ENCODE measurements at places on chromosomes 4 and X. TPM values are rescaled to one million over a fixed set of nuclear protein-coding genes. Genes with fewer than 3 reads are reported as not detected.

TKTL2 gene
- not detected for total RNA-seq

RTL9 gene
- 1.8 TPM for total RNA-seq

NDST3 gene
- 38.4 TPM for total RNA-seq

FGFR3 gene
- total RNA-seq: 11.3 TPM

GRCh38 chr4:24980740-24981139, 50.0 kb downstream of the LGI2 start:
- DNase-seq: no peak

DNA sequence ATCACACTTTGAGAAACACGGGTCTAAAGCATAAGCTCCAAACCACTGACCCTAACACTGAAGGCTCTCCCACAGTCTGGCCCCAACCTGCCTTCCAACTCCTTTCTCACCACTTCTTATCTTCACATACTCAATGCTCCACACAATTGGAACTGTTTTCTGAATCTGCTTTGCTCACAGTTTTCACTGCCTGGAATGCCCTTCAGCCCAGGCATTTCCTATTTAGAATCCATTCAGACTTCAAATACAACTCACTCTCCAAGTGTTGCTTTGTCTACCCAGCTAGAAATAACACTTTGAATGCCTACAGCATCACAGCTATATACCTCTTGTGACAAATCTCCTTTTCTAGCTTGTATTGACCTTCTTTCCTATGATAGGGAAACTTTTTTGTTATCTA, 10.2 kb downstream of the OTUD4 start:
- DNase-seq: no peak

DNA sequence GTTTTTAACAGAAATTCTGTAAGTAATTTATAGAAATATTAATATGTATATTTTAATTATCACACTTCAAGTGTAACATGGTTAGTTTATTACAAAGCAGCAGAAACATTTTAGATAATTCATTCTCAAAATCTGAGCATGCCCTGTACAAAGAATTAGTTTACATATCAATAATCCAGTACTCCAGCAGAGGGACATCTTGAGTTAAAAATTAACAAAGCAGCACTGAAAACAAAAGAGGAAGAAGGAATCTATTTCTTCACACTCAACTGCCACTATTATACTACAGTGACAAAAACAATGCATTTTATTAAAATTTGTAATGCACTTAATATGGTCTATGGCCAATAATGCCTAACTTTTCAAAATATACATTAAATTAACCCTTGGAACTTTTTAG, 179.1 kb upstream of the KLHL4 start:
- DNase-seq: no peak

GRCh38 chrX:143121477-143121876, 95.7 kb downstream of the SPANXN4 start:
- no peak for DNase-seq

- no peak for DNase-seq
These were observed 6.3 kb downstream of the IL15 start for GRCh38 chr4:141642711-141643110.

- DNase-seq: no peak
These were observed 2.4 kb upstream of the STIM2 start for GRCh38 chr4:26858035-26858918.

DNA sequence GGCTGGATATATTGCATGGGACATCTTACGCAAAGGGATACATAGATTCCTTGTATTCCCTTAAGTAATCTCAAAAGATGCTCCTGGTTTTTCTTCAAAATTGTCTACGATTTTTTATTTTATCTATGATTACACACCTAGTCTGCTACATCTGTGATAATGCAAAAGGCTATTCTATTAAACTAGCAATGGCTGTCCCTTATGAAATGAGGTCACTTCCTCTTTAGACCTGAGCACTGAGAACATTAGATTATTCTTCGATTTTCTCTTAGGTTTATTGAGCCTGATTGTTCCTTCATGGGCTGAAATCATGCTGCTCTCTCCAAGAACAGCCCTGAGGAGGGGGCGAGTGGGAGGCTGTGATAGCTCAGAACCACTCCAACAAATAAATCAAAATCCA, 126.8 kb upstream of the ENPP6 start:
- no peak for DNase-seq
